Hepatocyte (in vitro differentiated cells): ENCODE measurements at places on chromosomes 1 and 21. TPM values are rescaled to one million over a fixed set of nuclear protein-coding genes. Genes with fewer than 3 reads are reported as not detected.

The CSMD2 gene
- 0.04 and 0.10 TPM in 2 replicates for polyA plus RNA-seq

The VSIG8 gene
- polyA plus RNA-seq = 0.13 and 0.38 TPM in 2 replicates

DNA sequence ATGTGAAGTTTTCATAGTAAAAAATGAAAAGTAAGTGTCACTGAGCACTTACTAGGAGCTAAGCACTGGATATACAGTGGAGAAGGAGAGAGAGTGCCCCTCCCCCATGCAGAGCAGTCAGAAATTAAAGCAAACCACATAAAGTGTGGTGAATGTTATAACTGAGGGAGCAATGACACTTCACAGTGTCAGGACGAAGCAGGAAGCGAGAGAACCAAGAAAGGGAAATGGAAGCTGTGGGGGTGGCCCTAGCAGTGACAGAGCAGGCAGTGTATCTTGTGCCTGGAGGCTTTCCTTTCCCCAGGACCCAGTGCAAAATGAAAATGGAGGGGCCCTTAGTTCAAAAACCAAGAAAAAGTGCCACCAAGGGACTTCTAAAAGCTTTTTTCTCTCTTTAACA lies 21.5 kb upstream of the RCAN3 start:
- DNase-seq = no peak

The MCM3AP gene
- polyA plus RNA-seq = 29.1 and 35.4 TPM in 2 replicates

DNA sequence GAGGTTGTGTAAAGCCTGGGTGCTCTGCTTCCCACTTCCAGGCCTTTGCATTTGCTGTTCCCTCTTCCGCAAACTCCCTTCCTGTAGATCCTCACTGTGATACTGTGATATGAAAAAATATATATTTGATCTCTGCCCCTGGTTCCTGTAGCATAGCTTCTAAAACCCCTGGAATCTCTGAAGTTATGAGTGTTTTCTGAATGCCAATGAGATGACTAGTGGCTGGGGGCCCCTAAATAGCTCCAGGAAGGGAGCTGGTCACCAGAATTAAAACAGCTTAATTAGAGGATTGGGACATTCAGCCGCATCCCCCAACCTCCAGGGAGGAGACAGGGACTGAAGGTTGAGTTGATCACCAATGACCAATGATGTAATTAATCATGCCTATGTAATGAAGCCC lies 21.9 kb downstream of the DUSP10 start:
- no peak for DNase-seq
